ENCODE measurements at places on chromosomes 6 and 20.

GRCh38 chr6:29789176-29789575, 38.4 kb upstream of the HLA-G start:
- DNase-seq, result no peak

DNA sequence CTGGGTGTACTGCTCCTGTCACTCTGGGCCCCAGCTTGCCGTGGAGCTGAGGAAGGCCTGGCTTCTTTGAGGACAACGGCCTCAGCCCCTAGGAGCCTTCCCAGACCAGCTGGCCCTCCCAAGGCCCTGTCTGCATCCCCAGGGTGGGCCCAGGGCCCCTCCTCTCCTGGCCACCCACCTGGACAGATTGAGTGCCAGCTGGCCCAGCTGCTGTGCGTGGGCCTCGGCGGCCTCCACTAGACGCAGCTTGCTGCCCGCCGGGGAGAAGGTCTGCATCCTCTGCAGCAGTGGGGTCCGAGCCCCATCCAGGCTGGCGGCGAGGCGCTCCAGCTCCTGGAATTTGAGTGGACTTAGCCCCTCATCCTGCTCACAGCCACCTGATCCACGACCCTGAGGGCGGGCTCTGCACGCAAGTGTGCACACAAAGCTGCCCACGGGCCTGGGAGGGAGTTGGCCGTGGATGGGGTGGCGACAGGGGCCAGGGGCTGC, 14.4 kb downstream of the ADRM1 start:
- DNase-seq, result no peak

DNA sequence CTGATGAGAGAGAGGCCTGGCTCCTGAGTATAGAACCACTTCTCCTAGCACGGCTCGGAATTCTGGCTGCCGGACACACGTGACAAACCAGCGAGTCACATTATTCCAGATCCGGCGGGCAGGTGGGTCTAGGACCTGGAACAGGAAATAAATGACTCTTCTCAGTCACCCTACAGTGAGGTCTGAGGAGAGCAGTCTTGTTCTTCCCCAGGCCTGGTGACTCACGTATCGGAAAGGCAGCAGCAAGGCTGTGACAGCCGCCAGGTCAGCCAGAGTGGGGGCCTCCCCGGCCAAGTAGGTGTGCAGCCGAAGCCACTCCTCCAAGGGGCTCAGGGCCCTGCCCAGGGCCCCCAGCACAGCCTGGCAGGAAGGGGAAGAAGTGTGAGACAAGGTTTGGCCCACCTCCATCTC, 2.8 kb downstream of the VARS1 start:
- no peak for DNase-seq

DNA sequence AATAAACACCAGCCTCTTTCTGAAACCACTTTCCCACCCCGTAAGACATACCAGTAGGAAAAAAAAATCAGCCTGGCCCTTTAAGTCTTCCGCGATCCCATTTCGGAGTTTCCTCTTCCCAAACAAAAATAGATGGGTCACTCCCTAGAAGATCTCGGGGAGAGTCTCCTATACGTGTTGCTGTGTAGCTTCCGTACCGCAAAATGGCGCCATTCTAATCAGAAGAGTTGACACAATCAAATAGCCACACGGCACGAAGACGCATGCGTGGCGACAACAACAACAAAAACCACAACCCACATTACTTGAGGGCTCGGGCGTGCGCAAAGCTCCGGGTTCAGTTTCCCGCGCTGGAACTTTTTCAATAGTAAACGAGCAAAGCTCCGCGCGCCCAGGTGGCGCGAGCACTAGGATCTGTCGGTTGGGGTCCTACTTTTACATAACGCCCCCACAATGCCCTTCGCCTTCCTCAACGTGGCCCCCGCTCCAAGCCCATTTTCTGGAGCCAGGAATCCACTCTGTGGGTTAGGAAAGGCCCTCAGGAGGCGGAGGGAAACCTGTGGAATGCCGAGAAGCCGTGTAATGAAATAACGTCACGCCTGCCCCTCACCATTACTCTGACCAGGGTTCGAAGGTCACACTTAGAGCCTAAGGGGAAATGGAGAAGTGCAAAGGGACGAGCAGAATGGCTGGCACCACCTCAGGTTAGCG, at the start of gene GPANK1:
Gene GPANK1, minus strand, starts transcription at position 208 of the 711 bp plus-strand sequence. CDS start 519 bp downstream, outside the sequence.
- peak; percentile 96 for DNase-seq

- no peak for DNase-seq
Measured at GRCh38 chr20:517221-517620, 26.4 kb downstream of the CSNK2A1 start.

- DNase-seq, result peak; percentile 95
Measured at GRCh38 chr6:12012558-12013306, 620 bp downstream of the HIVEP1 start.

- DNase-seq, result no peak
Measured at GRCh38 chr6:37840940-37841300, 21.4 kb downstream of the ZFAND3 start.

- no peak for DNase-seq
Measured at GRCh38 chr6:90397929-90398674, 101.5 kb upstream of the BACH2 start.

DNA sequence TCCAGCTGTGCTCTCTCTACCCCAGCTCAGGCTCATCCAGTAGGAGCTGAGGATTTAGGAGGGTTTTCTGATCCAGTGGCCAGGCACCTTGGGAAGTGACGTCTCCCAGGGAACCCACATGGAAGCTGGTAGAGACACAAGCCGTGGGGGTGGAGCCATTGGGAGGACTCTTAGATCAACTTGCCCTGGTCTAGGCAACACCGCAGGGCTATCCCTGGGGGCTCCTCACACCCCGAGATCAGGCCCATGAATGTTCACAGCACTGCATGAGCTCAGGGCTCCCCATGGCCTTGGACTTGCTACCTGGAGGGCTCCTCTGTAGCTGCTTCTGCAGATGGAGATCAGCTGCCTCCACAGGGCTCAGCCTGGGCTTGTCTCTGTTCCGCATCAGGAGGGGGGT, 112.1 kb downstream of the CDH4 start:
- DNase-seq, result no peak
